ENCODE measurements at places on chromosomes 4 and X.
A peak's percentile ranks its signal among the peaks of the same experiment; 100 is the strongest.

DNA sequence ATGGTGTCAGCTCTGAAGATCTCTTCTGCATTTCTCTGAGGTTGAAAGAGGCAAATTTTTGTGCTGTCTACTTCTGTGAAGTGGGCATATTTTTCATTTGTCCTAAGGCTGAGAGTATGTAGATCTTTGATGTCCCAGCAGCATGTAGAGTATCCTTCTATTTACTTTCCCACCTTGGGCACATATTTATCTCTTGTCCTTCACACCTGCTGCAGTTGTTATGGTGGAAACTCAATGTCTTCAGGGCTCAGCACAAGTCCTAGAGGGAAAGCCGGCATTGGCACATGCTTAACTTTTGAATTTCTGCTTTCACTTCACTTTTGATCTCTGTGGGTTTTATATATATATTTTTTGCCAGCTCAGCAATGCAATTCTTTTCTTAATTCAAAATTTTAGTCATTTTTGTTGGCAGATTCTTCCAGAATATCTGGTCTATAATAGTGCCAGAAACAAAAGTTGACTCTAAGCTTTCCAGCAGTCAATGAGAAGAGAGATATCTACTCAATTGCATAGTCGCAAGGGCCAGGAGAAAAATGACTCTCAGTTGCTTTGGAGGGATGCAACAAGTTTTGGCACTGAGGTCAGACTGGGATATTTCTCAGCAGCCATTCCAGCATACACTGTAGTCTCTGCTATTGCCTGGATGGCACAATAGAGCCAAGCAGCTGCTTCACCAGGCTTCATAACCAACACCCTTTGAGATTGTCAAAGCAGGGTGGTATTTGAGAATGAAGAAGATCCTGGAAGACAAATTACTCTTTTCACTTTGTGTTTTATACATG lies 127.8 kb upstream of the FAT1 start:
- DNase-seq, result no peak

- DNase-seq, result no peak
These were observed 231.7 kb upstream of the PPARGC1A start for GRCh38 chr4:24121395-24122175.

- DNase-seq, result no peak
These were observed 55.3 kb downstream of the FANCB start for GRCh38 chrX:14817571-14817970.

DNA sequence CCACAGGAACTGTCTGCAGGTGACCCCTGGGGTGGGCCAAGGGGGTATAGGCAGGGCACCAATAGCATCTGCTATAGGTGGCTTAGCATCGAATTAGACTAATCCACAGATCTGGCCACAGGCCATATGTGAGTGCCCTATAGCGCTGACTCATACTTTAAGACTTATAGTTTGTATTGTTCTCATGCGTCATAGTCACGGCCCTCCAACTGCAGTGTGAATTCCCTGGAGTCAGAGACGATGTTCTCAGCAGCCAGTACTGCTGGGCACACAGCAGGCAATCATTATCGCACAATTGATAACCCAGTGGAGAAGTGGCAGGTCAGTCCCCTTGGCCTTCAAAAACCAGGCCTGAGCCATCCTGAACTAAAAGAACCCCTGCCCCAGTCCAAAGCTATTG lies 58.1 kb downstream of the ADGRG2 start:
- DNase-seq, result no peak

DNA sequence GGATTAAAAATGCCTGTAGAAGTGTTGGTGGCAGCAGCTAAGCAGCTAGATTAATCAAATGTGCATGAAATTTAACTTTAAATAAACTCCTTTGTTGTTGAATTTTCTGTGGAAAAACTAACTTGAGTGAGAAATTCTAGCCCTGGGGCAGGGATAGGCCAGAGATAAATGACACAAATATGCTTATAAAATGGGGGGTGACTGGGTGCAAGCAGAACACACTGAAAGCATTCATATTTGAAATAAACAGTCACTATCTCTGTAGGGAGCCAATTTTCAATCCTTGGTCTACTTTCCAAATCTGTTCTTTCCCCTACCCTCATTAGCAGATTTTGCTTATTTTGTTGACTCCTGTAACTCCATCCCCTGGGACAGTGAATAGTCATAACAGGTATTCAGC lies 47.9 kb downstream of the RBPJ start:
- no peak for DNase-seq

DNA sequence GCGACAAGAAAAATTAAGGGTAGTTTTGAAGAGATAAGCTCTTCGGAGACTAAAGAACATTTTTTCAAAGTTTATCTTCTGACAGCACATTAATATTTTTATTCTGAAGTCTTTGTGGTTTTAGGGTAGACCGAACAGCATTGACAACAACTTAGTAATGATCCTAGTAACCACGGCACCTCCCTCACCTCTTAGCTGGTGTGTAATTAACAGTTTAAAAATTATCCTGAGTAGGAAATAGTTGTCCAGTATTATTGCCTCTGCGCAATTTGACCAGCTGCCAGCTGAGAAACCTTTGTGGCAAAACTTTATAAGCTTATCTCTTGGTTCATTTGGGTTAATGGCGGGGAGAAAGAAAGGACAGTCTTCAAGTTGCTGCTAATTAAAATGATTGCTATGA lies 213.6 kb downstream of the CBLL2 start:
- no peak for DNase-seq

DNA sequence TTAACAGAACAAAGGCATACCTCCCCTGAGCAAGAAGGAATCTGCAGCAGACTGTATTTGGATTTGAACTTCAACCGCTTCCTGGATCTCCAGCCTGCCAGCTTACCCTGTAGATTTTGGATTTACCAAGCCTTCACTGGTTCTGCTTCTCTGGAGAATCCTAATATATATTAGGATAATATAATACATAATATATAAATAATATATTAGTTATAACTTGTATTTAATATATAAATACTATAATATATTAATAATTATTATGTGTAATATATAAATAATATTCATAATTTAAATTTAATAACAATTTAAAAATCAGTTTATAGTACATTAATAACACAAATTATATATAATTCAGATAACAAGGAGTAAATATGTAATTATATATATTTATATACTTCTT lies 121.4 kb downstream of the COX18 start:
- no peak for DNase-seq

GRCh38 chrX:3712051-3712869 lies 1.2 kb downstream of the PRKX start:
- no peak for DNase-seq

DNA sequence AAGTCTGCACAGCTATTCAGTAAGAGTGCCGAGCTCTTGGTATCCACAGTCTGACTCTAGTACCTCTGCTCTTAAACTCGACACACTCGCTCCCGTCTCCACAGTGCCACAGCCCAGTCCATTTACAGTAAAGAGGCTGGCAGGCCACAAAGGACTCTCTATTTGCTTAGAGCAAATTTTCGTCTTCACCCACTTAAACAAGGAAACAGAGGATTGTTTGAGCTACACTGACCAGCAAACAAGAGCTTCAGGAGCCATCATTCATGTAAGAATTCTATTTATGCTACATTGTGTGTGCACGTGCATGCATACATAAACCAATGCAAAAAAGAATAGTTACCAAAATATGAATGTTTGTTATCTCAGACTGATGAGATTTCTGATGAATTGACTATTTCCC lies 290.2 kb downstream of the USP46 start:
- DNase-seq, result peak; percentile 2

DNA sequence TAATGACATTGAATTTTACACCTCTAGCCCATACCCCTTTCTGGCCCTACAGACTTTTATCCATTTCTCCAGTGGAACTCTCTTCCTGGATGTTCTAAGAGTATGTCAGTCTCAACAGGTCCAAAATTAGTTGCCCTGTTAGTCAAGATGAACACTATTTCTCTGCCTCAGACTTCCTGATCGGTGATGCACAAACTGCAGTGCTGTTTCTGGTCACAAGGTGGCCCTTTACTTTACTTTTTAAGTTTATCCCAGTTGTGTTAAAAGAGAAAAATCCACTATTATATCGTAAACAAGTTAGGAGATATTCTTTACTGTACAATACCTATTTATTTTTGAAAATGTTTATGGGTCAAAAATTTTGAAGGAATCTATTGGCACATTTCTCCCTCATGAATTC lies 13.1 kb downstream of the TCEAL7 start:
- DNase-seq, result no peak

- no peak for DNase-seq
These were observed 13.4 kb upstream of the ETDC start for GRCh38 chrX:135295944-135296305.

- DNase-seq, result no peak
These were observed 17.7 kb downstream of the FAM53A start for GRCh38 chr4:1666391-1666790.

DNA sequence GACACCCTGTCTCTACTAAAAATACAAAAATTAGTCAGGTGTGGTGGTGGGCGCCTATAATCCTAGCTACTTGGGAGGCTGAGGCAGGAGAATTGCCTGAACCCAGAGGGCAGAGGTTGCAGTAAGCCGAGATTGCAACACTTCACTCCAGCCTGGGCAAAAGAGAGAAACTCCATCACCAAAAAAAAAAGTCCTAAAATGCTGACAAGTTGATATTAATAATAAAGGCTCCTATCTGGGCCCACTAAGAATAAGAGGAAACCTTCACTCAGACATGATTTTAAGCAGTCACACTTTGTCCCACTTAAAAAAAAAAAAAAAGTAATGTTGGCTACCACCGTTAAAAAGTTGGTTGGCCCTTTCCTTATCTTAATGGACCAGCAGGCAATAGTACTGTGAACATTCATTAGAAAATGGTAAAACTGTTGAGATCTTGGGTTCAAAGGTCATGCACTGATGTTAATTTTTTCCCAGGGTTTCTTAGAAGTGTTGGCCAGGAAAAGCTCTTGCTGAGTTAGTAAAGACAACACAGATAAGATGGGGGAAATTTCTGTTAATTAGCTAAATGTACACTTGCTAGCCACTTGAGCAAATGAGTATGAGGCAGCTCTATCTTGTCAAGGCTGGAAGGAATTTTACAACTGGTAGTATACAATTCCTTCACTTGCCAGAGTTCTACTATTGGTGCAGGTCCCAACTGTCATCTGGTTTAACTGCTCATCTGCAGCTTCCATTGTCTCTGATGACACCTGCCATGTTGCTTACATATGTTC lies 43.6 kb upstream of the BMP2K start:
- DNase-seq, result no peak

DNA sequence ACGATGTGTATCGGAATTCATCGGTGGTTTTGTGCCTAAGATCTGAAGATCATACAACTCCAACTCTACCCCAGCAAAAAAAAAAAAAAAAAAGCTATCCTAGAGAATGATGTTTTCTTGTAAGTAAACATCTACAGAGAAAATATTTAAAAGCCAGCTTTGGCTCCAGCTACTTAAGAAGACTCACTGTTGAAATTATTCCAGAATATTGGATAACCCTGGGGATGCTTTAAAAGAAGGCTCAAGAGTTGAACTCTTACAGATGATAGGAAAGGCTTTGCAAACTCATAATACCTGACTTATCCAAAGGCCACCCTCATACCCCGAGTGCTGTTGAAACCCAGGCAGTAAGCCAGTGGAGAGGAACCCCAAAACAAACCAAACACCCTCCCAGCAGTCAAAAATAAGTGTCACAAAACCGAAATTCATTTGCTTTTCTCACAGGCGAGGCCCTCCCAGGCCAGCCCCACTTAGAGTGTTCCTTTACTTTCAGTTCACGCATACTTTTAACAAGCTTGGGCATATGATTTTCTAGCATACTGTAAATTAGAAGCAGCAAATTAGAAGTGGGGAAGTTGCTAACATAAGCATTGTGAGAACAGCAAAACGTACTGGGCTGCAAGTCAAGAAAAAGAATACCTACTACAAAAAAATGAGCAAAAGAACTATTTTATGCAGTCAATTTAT lies 2.7 kb upstream of the AMELX start:
- no peak for DNase-seq
